ENCODE measurements at places on chromosomes 11 and 22. TPM values are rescaled to one million over a fixed set of nuclear protein-coding genes. Genes with fewer than 3 reads are reported as not detected.

SORL1 gene
- 31.8 TPM for total RNA-seq

PARVG gene
- total RNA-seq, result not detected

DNA sequence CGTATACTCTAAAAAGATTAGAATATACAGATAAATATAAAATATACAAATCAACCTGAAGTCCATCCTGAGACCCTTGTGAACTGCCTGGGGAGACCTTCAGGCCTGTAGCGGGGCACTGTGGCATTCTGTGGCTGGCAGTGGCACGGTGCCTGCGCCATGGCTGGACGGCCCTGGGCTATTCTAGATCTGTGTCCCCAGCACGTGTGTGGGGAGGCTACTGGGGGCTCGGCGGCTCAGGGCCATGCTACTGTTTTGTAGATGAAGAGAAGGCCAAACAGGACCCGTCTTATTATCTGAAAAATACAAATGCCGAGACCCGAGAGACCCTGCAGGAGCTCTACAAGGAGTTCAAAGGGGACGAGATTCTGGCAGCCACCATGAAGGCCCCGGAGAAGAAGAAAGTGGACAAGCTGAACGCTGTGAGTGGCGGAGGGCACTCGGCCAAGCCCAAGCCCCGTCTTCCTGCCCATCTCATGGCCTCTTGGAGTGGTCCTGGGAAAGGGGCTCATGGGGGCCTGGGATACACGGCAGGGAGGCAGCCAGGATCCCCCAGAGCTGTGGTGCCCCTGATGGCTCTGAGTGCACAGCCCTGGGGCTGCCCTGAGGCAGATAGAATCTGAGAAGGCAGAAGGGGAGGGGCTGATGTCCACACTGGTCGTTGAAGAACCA is 18.8 kb downstream of the PPIL2 start:
- no peak for DNase-seq

GRCh38 chr11:104916442-104916841 is 18.2 kb upstream of the CASP12 start:
- DNase-seq, result no peak

GRCh38 chr22:34943830-34944229 is 122.1 kb upstream of the ISX start:
- no peak for DNase-seq

GRCh38 chr11:80559942-80560341 is 1119.1 kb upstream of the TENM4 start:
- no peak for DNase-seq

DNA sequence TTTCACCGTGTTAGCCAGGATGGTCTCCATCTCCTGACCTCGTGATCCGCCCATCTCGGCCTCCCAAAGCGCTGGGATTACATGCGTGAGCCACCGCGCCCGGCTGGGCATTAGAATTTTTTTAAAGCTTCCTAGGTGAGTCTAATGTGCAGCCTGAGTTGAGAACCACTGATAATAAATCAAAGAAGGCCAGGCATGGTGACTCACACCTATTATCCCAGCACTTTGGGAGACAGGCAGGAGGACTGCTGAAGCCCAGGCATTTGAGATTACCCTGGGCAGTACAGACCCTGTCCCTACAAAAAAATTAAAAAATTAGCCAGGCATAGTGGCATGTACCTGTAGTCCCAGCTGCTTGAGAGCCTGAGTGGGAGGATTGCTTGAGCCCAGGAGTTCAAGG is 13.7 kb downstream of the MEI1 start:
- no peak for DNase-seq

- DNase-seq, result no peak
These were observed 43.4 kb downstream of the PKNOX2 start for GRCh38 chr11:125207866-125208425.
